Stimulated activated naive CD8-positive, alpha-beta T cell treated with anti-CD3 and anti-CD28 coated beads, Interleukin-15, Interleukin-2, amounts not matched to agents 100 U/mL and 50 U/mL, for 24 hours (primary cell): ENCODE measurements at places on chromosomes 5 and 9.

- peak; percentile 45 for DNase-seq
Observed at GRCh38 chr5:1502046-1502736, 21.6 kb downstream of the LPCAT1 start.

- DNase-seq: no peak
Observed at GRCh38 chr5:127492854-127493738, 24.3 kb upstream of the PRRC1 start.

GRCh38 chr9:89481538-89481915 lies 16.4 kb downstream of the SEMA4D start:
- peak; percentile 27 for DNase-seq

GRCh38 chr5:30994176-30994575 lies 199.3 kb upstream of the CDH6 start:
- DNase-seq: no peak

GRCh38 chr5:140345919-140346347 lies 470 bp downstream of the HBEGF start:
- DNase-seq: peak; percentile 48

DNA sequence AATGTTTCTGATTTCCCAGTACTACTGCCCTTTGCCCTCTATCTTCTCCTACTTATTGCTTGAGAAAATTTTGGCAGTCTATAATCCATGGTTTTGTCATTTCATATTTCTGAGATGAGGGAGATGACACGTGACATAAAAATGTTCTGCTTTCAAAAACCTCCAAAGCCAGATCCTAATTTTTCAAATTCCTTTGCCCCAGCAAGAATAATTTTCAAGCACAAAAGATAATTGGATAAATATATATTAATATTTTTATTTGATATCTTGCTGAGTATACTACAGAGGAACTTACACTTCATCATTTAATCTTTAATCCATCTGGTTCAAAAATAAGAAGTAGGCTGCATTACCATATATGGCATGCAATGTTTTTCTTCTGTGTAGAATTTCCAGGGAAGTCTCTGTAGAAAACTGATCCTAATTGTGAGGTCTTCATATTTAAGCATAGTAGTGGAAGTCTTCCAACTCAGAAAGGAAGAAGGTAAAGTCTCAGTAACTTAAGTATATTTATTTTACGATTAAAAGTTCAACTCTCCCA lies 1738.8 kb downstream of the EFNA5 start:
- DNase-seq: no peak

DNA sequence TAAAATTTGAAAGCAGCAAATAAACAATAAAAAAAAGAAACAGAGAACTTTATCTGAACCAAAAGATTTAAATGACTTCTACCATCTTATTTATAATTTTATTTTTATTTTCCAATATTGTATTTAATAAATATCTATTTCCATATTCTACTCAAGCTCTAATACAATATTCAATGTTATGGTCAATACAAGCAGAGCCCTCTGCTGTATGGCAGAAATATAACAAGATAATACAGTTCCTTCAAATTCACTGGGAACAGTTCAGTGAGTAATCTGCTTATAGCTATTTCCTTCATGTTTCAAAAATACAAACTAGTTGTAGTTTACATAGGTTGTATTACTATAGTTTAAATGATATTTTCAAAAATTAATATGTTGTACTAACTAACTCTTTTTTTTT lies 332.7 kb downstream of the PRDM9 start:
- DNase-seq: no peak

DNA sequence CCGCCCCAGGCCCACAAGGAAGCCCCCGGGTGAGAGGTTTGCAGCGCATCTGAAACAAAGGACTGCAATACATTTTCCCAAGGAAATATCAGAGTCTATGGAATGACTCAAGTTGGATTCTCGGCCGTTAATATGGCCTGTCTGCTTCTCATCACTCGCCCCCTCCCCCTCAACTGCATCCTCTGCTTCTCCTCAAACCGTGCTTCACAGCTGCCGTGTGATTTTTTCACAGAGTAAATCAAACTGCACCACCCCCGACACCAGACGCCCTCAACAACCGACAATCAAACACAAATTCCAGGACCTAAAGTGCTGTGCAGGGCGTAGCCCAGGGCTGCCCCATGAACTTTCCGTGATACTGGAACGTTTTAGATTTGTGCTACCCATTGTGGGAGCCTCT lies 176.9 kb downstream of the ROR2 start:
- DNase-seq: no peak

DNA sequence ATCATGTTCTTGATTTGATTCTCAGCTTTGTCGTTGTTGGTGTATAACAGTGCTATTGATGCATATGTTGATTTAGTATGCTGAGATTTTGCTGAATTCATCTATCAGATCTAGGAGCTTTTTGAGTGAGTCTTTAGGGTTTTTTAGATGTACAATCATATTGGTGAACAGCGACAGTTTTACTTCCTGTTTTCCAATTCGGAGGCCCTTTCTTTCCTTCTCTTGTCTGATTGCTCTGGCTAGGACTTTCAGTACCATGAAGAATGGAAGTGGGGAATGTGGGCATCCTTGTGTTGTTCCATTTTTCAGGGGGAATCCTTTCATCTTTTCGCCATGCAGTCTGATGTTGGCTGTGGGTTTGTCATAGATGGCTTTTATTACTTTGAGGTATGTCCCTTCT lies 100.4 kb downstream of the SGCD start:
- DNase-seq: no peak

DNA sequence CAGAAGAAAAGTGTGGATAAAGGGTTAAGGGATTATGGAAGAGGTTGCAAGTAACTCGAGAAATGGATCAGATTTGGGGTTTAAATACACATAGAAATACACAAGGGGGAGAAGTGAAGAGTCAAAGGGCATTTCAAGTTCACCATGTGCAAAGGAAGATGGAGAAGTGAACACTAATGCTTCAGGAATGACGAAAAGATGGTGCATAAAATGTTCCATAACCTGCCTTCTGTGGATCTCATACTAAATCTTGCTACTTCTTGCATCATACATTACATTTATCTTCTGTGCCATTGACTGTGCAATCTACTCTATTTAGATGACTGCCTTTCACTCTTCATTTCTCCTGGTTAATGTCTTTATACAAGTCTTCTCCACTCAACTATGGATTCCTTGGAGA lies 5.7 kb upstream of the SMC2 start:
- no peak for DNase-seq

GRCh38 chr5:16815432-16815831 lies 120.7 kb downstream of the MYO10 start:
- DNase-seq: no peak

DNA sequence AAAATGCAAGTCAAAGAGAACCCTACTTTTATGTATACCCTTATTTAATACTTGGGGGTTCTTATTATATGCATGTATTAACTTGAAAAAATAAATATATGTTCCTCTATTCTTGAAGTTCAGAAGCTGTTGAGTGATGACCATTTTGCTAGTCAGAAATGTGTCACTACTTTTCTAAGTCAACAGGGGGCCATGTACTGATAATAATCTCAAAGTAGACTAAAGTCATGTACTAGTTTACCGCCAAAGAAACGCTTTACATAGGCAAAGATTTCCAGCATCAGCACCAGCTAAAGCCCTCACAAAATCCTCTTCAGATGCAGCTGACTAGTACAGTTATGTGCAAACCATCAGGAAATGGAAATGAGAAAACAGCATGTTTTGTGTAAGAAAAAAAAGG lies 5.7 kb upstream of the BHMT start:
- no peak for DNase-seq

GRCh38 chr9:89522959-89523285 lies 25.0 kb upstream of the SEMA4D start:
- no peak for DNase-seq

- DNase-seq: no peak
Observed at GRCh38 chr9:134049236-134049635, 18.6 kb downstream of the BRD3 start.

GRCh38 chr5:143790457-143791112 lies 21.4 kb upstream of the HMHB1 start:
- no peak for DNase-seq

DNA sequence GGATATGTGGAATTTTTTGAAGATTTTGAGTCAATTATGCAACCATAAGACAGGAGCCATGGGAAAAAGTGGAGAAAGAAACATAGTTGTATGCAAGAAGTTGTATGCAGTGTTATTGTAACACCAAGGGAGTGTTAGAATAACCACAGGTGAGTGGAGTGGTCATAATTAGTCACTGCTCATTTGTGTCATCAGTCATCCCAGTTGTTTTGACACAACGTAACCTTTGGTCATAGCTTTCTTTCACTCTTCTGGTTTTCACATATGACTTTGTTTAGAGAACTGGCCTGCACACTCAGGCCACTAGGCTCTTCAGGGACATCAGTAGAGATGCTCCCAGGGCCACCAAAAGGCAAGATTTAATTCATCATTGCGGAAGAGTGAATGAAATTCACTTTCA lies 158.7 kb upstream of the HMHB1 start:
- DNase-seq: no peak

GRCh38 chr5:40260361-40260760 lies 419.4 kb upstream of the PTGER4 start:
- DNase-seq: no peak

- no peak for DNase-seq
Observed at GRCh38 chr5:178398901-178399700, 166.5 kb upstream of the PHYKPL start.

DNA sequence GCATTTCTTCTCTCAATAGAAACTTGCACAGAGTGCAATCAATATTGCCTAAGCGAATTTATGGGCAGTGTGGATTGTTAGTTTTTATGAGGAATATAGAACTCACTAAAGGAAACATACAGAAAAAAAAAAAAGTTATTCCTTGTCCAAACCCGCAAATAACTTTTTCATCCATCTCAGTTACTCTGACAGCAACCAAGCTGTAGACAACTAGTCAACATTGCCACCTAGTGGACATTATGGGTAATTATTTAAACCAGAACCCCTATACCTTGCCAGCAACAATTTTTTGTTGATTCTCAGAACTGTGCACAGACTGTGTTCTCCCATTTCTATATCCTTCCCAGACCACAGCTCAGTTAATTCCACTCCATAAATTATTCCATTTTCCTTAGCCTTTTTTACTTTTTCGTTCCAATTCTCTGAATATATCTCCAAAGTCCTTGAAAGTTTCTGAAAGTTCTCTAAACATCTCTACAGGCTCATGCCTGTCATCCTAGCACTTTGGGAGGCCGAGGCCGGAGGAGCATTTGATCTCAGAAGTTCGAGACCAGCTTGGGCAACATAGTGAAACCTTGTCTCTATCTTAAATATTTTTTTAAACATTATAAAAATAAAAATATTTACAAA lies 2.6 kb upstream of the AFAP1L1 start:
- DNase-seq: no peak

GRCh38 chr5:107646418-107646817 lies 24.3 kb downstream of the EFNA5 start:
- no peak for DNase-seq

DNA sequence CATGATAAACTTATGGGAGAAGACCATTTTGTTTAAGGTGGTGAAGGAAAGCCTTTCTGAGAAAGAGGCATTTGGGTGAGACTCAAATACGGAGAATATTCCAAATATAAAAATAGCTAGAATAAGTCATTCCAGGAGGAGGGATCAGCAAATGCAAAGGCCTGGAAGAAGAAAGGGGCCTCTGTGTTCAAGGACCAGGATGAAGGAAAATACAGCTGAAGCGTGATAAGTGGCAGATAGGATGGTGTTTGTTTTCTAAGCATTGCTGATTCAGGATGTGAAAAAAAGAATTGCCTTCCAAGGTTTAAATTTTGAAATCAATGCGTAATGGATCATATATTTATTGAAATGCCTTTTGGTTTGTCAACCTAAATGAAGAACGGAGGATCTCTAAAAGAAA lies 59.4 kb upstream of the CAST start:
- no peak for DNase-seq

GRCh38 chr5:142894749-142895148 lies 124.6 kb downstream of the ARHGAP26 start:
- no peak for DNase-seq

DNA sequence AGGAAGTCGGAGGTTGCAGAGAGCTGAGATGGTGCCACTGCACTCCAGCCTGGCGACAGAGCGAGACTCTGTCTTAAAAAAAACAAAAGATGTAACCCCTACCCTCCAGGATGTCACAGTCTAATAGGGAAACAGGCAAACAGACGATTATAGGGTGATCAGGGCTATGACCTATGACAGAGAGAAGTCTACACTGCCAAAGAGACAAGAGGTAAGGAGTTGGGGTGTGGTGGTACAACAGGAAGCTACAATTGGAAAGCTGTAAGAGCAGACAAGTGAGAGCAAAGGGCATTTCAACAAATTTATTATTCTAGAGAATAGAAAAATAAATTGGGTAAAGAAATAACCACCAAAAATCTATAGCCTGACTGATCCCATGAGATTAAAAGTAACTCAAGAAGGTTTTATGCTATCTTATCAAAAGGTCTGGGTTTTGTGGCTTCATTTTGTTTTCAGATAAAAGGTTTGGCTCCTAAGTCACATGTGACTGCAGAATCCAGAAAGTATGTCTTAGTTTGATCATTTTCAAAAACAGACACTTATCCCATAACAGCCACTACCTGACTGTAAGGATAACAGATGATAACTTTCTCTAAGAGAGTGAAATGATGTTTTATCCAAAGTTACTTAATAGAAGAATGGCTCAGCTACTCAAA lies 7.3 kb downstream of the CDC26 start:
- DNase-seq: no peak

GRCh38 chr9:99187311-99187710 lies 34.4 kb downstream of the ALG2 start:
- no peak for DNase-seq

GRCh38 chr5:42454216-42454995 lies 31.2 kb downstream of the GHR start:
- no peak for DNase-seq

DNA sequence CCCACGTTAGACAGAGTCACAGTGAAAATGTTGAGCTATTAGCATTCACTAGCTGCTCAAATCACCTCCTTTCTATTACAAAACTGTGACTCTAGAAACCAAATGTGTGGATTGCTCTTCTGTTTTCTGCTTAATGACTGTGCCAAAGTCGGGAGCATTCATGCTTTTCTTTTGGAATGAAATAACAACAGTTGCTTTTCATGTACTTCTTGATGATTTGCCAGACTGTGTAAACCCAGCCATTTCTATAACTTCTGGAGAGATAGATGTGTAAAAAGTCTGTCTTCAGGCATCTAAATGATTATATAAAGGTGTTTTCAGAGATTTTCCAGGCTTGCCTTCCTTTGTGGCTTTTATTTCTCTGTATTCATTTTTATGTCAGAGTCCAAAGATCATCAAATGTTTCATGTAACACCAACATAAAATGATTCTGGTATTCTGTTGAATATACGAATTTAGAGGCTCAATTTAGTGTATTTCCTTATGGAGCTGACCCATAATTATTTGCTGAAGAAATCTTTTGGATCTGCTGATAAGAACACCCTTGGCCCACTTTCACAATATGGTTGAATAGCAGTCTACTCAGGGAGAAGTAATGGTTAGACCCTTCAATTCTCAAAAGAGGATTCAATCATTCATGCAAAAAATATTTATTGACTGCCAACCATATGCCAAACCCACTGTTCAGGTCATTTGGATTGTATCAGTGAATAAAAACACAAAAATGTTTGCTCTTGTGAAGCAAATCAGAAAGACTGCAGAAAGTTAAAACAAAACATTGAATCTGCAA lies 581.2 kb downstream of the CDH18 start:
- DNase-seq: no peak

GRCh38 chr9:71690689-71691435 lies 77.5 kb downstream of the CEMIP2 start:
- no peak for DNase-seq
